ENCODE measurements at places on chromosomes 16 and 17. TPM values are rescaled to one million over a fixed set of nuclear protein-coding genes. Genes with fewer than 3 reads are reported as not detected.

KRTAP9-2 gene
- not detected for total RNA-seq

VPS9D1 gene
- total RNA-seq = 4.2 TPM

SLFN13 gene
- total RNA-seq = 0.10 TPM

TSR1 gene
- 77.2 TPM for total RNA-seq

USP6 gene
- total RNA-seq = 0.10 TPM

DNA sequence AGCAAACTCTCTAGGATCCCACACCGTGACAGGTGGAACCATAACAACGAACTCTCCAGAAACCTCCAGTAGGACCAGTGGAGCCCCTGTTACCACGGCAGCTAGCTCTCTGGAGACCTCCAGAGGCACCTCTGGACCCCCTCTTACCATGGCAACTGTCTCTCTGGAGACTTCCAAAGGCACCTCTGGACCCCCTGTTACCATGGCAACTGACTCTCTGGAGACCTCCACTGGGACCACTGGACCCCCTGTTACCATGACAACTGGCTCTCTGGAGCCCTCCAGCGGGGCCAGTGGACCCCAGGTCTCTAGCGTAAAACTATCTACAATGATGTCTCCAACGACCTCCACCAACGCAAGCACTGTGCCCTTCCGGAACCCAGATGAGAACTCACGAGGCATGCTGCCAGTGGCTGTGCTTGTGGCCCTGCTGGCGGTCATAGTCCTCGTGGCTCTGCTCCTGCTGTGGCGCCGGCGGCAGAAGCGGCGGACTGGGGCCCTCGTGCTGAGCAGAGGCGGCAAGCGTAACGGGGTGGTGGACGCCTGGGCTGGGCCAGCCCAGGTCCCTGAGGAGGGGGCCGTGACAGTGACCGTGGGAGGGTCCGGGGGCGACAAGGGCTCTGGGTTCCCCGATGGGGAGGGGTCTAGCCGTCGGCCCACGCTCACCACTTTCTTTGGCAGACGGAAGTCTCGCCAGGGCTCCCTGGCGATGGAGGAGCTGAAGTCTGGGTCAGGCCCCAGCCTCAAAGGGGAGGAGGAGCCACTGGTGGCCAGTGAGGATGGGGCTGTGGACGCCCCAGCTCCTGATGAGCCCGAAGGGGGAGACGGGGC lies 1.3 kb downstream of the SPN start:
- no peak overlapping the region for H3K4me3 ChIP-seq
- H3K4me1 ChIP-seq = no peaks in the 10 kb centered on the region
- no peaks in the 10 kb centered on the region for H3K27me3 ChIP-seq
- H3K36me3 ChIP-seq = no peaks in the 10 kb centered on the region
- no peak overlapping the region for H3K27ac ChIP-seq

DNA sequence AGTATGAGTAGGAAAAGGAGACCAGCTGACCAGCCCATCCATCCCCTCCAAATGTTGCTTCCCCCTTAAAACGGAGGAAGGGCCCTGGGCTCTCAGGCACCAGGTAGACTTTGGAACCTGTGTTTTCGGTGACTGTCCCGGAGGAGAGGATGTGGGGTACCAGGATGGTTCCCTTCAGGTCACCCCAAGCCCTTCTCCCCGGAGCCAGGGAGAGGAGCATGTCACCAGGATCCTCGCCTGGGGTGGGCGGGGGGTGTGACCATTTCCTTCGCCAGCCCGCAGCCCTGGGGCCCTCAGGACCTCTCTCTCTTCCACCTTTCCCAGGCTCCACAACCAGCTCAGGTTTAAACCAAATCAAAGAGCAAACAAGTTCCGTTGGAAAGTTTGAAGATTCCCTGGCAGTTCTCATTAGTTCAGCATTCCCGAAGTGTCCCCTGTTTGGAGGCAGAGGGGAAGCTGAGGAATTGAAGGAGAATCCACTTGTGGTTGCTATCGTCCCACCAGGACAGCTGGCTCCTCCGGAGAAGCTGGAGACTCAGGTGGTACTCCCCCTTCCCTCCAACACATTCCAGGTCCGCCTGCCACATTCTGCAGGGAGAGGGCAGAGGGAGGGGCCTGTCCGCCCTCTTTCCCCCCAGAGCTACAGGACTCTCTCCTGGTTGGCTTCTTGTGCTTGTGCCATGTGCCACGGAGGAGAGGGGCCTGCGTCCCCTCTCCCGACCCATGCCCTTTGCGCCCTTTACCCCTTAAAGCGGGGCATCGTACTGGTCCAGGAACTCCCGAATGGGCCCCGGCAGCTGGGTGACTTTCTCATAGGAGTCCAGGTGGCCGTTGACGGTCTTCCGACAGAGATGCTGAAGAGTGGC lies 2.0 kb downstream of the SOCS3 start:
- H3K4me1 ChIP-seq = peaks cover 77% of the 10 kb centered on the region
- H3K27ac ChIP-seq = peak overlapping the region; percentile 35
- no peak for DNase-seq
- H3K27me3 ChIP-seq = no peaks in the 10 kb centered on the region
- no peak overlapping the region for H3K4me3 ChIP-seq

DNA sequence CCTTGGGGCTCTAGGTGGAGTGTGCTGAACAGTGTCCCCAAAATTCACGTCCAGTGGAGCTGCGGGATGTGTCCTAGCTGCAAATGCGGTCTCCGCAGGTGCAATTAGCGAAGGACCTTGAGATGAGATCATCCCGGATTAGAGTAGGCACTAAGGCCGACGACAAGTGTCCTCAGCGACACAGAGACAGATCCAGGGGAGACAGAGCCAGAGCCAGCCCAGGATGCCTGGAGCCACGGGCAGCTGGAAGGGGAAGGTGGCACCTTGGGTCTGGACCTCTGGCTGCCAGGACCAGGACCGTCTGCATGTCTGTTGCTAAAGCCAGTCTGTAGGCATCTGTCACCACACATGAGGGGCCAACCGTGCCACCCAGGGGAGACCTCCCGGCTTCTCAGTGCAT lies 24.5 kb downstream of the SLC7A5 start:
- no peak overlapping the region for H3K4me3 ChIP-seq
- no peak for DNase-seq
- no peaks in the 10 kb centered on the region for H3K27me3 ChIP-seq
- H3K27ac ChIP-seq = peak overlapping the region; percentile 16
- H3K4me1 ChIP-seq = no peaks in the 10 kb centered on the region
- peaks cover 31% of the 10 kb centered on the region for H3K36me3 ChIP-seq

GRCh38 chr17:45775576-45776011 lies 8.5 kb upstream of the CRHR1 start:
- H3K4me3 ChIP-seq = no peak overlapping the region
- peaks cover 13% of the 10 kb centered on the region for H3K27me3 ChIP-seq
- no peaks in the 10 kb centered on the region for H3K36me3 ChIP-seq
- peaks cover 3% of the 10 kb centered on the region for H3K4me1 ChIP-seq

DNA sequence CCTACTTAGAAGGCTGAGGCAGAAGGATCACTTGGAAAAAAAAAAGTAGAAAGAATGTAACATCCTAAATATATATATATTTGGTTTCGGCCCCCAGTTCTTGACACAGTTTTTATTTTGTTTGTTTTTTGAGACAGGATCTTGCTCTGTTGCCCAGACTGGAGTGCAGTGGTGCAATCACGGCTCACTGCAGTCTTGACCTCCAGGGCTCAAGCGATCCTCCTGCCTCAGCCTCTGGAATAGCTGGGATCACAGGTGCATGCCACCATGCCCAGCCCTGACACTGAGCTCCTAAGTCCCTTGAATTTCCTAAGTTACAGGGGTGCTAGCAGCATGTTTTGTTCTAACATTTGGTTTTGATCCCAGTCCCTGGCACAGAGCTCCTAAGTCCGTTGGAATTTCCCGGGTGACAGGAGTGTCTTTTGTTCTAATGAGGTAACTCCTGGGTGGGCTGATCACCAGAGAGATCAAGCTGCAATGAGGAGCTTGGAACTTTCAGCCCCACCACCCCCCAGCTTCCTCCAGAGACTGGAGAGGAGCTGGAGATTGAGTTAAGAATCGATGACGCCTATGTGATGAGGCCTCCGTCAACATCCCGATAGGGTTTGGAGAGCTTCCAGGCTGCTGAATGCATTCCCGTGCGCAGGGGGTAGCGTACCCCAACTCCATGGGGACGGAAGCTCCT lies 20.0 kb downstream of the MXRA7 start:
- no peak for DNase-seq
- H3K4me1 ChIP-seq = peaks cover 24% of the 10 kb centered on the region
- H3K27ac ChIP-seq = no peak overlapping the region
- H3K27me3 ChIP-seq = no peaks in the 10 kb centered on the region
- H3K4me3 ChIP-seq = no peak overlapping the region
- no peaks in the 10 kb centered on the region for H3K36me3 ChIP-seq

- no peaks in the 10 kb centered on the region for H3K4me1 ChIP-seq
- H3K4me3 ChIP-seq = no peak overlapping the region
- H3K27ac ChIP-seq = no peak overlapping the region
- no peaks in the 10 kb centered on the region for H3K36me3 ChIP-seq
- no peak for DNase-seq
Measured at GRCh38 chr17:31131299-31131698, 36.5 kb downstream of the NF1 start.

DNA sequence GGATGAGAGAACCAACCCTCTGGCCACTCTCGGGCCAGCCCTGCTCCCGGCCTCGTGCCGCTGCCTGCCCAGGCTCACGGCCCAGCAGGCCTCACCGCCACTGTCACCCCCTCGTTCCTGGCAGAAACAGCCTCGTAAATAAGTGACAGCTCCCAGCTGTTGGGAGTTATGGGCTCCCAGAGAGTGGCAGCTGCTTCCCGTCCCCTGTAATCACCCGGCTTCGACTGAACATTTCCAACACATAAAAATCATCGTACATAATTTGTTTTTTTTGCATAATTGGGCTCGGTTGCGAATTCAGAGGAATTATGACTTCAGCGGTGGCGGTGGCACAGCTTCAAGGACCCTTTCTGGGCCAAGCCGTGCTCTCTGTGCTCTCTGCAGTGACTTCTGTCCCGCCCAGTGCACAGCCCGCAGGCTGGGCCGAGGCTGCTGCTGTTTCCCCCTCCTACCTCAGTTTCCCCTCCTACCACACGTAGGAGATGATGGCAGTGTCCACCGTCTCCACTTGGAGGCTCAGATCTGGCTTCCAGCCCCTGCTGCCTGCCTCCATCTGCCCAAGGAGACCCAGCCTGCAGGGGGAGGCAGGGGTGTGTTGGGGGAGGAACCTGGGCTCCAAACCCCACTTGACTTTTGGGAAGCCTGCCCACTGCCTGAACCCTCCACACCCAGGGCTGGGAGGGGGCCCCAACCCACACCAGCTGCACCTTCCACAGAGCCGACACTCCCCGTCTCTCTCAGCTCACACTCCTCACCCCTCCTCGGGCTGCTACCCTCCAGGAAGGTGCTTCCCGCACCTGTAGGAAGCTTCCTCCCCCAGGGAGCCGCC lies 84.9 kb downstream of the RTN4RL1 start:
- no peak overlapping the region for H3K4me3 ChIP-seq
- DNase-seq = no peak
- no peaks in the 10 kb centered on the region for H3K36me3 ChIP-seq
- no peaks in the 10 kb centered on the region for H3K27me3 ChIP-seq
- H3K27ac ChIP-seq = no peak overlapping the region

DNA sequence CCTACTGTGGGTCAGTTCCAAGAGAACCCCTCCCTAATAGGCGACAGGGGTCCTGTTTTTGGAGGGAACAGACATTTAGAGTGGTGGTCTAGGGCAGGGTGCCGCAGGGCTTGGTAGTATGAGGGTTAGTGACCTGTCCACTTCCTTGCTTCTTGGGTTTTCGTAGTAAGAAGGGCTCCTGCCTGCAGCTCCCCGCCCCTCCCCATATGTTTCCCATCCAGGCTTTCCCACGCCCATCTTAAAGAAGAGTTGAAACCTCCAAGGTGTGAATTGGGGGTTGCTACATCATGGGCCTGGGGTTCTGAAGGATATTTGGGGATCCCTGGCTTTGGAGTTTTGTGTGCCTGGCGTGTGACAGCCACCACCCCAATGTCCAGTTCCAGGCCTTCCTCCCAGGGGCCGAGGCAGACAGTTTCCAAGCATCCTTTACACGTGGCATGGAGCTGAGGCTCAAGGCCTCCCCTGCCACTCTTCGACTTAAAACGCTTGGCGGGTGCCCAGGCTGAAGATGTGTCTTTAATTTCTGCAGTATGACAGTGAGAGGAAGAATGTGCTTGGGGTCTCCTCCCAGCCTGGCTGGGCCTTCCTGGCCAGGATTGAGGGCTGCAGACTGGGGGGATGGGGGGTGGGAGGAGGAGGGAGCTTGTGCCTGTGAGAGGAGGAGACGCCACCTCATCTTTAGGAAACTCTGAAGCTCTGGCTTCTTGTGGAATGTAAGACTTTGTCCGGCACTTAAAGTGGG lies 2.3 kb upstream of the COL1A1 start:
- no peak overlapping the region for H3K27ac ChIP-seq
- peaks cover 6% of the 10 kb centered on the region for H3K4me1 ChIP-seq
- H3K36me3 ChIP-seq = no peaks in the 10 kb centered on the region
- no peak for DNase-seq
- no peak overlapping the region for H3K4me3 ChIP-seq
- H3K27me3 ChIP-seq = no peaks in the 10 kb centered on the region

- H3K27me3 ChIP-seq = no peaks in the 10 kb centered on the region
- DNase-seq = peak; percentile 2
- H3K4me3 ChIP-seq = no peak overlapping the region
Measured at GRCh38 chr16:22123146-22123545, 30.8 kb downstream of the VWA3A start.

GRCh38 chr17:28871056-28871579 lies 16.3 kb downstream of the ERAL1 start:
- no peaks in the 10 kb centered on the region for H3K4me1 ChIP-seq
- no peaks in the 10 kb centered on the region for H3K36me3 ChIP-seq
- no peak overlapping the region for H3K4me3 ChIP-seq
- no peaks in the 10 kb centered on the region for H3K27me3 ChIP-seq
- no peak overlapping the region for H3K27ac ChIP-seq

DNA sequence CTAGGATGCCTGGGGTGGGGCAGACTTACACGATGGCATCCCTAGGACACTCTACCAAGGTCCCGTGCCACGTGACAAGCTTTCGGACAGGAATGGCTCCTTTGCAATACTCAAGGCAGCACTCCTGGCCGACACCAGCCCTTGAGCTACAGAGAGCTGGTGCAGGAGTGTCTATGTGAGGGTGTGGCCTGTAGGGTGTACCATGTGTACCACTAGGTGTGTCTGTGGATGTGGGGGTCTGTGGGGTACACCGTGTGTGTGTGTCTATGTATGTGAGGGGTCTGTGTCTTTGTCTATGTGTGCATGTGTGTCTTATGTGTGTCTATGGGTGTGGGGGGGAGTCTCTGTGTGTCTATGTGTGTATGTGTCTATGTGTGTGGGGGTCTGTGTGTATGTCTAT lies 1.9 kb upstream of the TLE7 start:
- H3K4me3 ChIP-seq = no peak overlapping the region
- no peak for DNase-seq
- H3K27ac ChIP-seq = no peak overlapping the region
- H3K27me3 ChIP-seq = no peaks in the 10 kb centered on the region
- H3K4me1 ChIP-seq = no peaks in the 10 kb centered on the region
- no peaks in the 10 kb centered on the region for H3K36me3 ChIP-seq

- no peak overlapping the region for H3K4me3 ChIP-seq
- no peaks in the 10 kb centered on the region for H3K4me1 ChIP-seq
- DNase-seq = no peak
- H3K27ac ChIP-seq = no peak overlapping the region
- no peaks in the 10 kb centered on the region for H3K36me3 ChIP-seq
- H3K27me3 ChIP-seq = no peaks in the 10 kb centered on the region
Measured at GRCh38 chr17:53253956-53254597, 568.6 kb upstream of the KIF2B start.

- H3K27ac ChIP-seq = no peak overlapping the region
- no peak for DNase-seq
- H3K27me3 ChIP-seq = no peaks in the 10 kb centered on the region
- no peak overlapping the region for H3K4me3 ChIP-seq
Measured at GRCh38 chr17:61461586-61461966, 9.4 kb downstream of the TBX4 start.

All from HCT116 (cell line).